ENCODE measurements at places on chromosomes 16 and 17.

DNA sequence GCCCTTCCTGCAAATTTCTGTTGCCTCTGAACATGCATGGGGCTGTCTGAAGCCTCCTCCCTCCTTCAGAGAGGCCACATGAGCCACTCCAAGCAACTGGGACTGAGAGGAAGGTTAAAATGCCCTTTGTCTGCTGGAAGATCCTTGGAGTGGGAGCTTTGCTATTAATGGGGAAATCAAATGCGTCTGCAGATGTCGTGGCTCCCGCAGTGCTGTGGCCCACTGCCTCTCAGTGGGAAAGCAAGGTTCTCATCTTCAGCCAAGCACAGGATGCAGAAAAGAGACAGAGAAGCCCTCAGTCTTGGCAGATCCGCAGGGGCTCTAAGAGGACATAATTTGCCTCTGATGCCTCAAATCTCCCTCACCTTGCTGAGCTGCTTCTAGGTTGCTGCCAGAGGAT, 34.8 kb downstream of the PEMT start:
- no peak for DNase-seq

- DNase-seq = no peak
Measured at GRCh38 chr16:86893506-86893905, 315.2 kb downstream of the FOXL1 start.

DNA sequence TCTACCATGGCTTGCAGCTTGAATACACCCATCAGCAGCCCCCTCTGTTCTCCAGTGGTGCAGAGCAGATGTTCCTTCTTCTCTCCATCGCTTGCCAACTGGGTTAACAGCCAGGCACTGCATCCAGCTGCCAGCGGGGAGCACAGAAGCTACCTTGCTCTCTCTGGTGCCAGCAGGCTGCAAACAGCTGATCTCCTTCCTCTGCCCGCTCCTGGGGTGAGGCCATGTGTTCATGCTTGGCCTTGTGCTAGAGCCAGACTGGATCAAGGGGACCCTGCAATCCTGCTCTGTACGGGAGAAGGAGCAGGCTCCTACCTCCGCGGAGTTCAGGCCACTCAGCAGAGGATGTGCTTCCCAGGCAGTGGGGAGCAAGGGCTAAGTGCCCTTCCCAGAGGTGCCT, 24.1 kb upstream of the ENGASE start:
- no peak for DNase-seq

DNA sequence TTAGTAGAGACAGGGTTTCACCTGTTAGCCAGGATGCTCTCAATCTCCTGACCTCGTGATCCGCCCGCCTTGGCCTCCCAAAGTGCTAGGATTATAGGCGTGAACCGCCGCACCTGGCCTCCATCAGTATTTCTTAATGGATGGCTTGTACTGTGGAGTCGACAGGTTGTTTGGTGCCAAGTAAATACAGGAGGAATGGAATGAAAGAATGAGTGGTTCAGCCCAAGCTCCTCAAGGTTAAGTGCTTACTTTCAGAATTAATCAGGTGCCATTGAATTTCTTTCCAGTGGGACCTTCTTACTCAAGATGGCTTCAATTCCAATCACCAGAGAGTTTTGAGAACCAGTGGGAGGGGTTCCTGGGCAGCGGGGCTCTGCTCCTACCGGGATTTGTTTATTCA, 25.0 kb downstream of the ALOX15 start:
- DNase-seq = no peak

GRCh38 chr17:42389135-42389417, 834 bp upstream of the STAT3 start:
- DNase-seq = no peak

DNA sequence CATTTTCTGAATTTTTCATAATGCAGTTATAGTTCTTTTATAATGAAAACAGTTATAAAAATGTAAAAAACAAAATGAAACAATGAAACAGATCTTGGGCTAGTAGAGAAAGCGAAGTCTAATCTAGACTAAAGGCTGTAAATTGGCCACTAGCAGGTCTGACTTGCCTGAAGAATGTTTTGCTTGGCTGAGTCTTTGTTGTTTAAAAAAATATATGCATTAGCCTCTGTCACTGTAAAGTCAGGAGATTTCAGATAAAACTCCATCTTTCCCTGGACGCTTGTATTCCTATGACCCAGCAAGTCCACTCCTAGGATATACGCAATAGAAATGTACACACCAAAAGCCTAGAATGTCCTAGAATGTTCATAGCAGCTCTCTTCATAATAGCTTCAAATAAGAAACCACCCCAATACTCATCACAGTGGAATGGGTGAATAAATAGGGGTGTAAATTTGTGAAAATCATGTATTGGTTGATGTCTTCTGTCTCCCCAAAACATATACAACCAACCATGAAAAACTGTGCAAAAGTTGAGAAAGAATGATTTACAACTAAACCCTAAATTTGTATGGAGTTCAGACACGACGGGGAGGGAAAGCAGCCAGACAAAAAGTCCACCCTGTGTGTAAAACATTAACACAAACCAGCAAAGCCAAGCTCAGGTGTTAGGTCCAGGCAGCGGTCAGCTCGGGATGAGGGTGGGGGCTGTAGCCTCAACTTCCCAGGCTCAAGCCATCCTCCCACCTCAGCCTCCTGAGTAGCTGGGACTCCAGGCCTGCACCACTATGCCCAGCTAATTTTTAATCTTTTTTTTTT, 37.7 kb upstream of the MEAK7 start:
- DNase-seq = peak; percentile 71

GRCh38 chr17:68390888-68391545, 66.3 kb downstream of the WIPI1 start:
- no peak for DNase-seq

- no peak for DNase-seq
Measured at GRCh38 chr17:859061-859823, 77.1 kb downstream of the MRM3 start.

DNA sequence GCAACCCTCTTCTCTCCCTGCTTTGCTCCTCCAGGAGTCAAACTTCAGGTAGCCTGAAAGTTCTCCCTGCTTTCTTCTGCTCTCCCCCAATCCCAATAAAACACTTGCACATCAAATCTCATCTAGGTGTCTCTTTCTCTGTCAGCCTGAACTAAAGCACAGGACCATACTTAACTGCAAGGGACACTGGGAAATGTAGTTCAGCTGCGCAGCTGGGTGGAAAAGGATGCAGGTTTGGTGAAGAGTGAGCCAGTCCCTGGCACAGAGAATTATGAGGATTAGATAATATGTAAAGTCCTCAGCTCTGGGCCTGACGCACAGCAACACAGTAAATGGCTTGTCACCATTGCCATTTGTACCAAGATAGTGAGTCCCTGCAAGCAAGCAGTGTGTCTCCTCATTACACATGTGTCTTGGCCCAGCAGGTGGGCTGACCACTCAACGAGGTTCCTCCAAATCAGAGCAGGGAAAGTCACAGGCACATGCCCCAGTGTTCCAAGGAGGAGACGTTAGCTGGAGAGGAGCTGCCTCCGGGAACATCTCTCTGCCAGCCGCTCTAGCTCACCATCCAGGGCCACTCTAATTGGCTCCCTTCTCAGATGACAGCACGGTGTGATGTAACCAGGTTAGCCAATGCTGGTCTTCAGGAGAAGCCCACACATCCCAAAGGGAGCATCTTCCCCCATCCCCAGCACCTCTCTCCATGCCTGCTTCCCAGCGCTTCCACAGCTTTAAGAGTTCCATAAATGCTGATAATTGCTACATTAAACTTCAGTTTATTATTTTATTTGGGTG, 29.7 kb upstream of the IRX3 start:
- no peak for DNase-seq

DNA sequence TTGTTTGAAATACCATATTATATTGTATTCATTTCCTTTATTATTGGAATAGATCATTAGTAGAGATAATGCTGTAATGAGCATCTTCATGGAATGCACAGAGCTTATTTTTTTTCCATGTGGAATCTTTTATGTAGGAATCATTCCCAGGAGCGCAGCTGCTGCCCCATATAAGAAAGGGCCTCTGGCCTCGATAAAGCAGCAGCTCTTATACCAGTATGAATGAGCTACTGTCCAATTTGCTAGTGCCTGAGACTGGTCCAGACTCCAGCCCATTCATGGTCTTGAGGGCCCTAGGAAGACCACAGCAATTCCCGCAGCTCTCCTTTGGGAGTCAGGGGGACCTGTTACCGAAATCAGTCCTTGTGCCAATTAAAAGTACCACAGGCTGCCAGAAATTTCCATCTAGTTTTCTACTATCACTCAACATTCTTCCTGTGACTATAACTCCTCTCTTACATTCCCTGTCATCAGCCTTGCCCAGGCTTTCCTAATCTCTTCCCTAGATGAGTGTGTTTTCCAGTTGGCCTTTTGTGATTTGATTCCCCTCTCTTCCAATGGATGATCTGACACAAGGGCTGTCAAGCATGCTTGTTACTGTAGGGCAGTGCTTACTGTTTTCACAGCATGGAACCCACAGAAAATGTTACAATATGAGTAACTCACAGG, 1.9 kb downstream of the ZNF843 start:
- no peak for DNase-seq

DNA sequence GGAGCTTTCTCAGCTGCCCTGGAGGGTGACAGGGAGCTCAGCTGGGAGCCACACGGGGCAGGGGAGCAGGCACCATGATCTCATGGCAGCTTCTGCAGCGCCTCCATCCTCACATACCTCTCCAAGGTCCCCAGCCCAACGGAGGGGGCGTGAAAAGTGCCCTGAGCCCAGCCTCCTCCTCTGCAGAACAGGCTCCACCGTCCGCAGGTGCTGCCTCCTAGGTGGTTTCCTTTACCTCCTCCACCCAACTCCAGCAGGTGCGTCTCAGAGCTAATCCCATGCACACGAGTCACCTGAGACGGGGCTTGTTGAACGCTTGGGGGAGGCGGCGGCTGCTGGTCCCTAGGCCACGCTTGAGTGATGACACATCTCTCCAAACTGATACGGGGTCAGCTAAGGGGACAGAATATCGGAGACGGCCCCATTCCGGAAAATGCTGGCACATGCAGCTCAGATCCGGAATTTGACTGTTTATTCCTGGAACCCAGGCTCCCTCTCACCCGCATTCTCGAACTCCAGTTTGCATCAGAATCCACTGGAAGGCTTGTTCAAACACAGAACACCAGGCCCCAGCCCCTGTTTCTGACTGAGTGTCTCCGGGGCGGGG, 387 bp upstream of the SLC38A8 start:
- no peak for DNase-seq

GRCh38 chr17:81091154-81091553, 56.2 kb downstream of the BAIAP2 start:
- no peak for DNase-seq

- DNase-seq = no peak
Measured at GRCh38 chr17:61492759-61493526, 40.7 kb downstream of the TBX4 start.

GRCh38 chr17:79646721-79647455, 36.0 kb upstream of the RBFOX3 start:
- no peak for DNase-seq

GRCh38 chr17:17057057-17057551, 14.8 kb downstream of the MPRIP start:
- no peak for DNase-seq

GRCh38 chr17:43888548-43888947, 18.8 kb downstream of the MPP2 start:
- DNase-seq = no peak

DNA sequence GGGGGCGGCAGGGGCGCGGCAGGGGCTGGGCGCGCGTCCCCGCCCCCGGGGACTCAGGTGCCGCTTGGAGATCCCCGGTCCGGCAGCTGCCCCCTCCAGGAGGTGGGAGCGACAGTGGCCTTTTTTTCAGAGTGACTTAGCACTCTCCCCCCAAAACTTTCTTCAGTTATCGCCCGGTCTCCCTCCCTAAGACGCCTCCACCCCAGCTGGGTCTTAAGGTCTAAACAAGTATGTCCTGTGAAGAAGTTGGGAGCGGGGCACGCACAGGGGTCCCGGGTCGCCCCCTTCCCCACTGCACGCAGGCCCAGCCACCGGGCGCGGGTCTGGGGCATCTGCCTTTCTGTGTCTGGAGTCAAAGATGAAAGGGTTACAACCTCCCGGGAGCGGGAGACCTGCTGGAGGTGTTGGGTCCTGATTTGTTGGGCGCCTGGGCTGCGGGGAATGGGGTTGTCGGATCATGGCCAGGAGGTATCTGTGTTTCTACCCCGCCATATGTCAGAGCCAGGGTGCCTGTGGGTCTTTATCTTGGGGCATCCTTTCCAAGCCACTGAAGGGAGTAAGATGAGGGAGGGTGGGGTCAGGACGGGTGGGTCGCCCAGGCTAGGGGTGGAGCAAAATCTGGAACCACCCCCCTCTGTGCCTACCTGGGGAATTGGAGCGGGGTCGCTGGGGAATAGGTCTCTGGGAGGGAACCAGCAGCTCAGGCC, 757 bp downstream of the FMNL1 start:
- DNase-seq = no peak

GRCh38 chr17:27351759-27352158, 57.8 kb downstream of the WSB1 start:
- DNase-seq = peak; percentile 48

GRCh38 chr17:1038459-1039122, 41.7 kb downstream of the TIMM22 start:
- DNase-seq = no peak

DNA sequence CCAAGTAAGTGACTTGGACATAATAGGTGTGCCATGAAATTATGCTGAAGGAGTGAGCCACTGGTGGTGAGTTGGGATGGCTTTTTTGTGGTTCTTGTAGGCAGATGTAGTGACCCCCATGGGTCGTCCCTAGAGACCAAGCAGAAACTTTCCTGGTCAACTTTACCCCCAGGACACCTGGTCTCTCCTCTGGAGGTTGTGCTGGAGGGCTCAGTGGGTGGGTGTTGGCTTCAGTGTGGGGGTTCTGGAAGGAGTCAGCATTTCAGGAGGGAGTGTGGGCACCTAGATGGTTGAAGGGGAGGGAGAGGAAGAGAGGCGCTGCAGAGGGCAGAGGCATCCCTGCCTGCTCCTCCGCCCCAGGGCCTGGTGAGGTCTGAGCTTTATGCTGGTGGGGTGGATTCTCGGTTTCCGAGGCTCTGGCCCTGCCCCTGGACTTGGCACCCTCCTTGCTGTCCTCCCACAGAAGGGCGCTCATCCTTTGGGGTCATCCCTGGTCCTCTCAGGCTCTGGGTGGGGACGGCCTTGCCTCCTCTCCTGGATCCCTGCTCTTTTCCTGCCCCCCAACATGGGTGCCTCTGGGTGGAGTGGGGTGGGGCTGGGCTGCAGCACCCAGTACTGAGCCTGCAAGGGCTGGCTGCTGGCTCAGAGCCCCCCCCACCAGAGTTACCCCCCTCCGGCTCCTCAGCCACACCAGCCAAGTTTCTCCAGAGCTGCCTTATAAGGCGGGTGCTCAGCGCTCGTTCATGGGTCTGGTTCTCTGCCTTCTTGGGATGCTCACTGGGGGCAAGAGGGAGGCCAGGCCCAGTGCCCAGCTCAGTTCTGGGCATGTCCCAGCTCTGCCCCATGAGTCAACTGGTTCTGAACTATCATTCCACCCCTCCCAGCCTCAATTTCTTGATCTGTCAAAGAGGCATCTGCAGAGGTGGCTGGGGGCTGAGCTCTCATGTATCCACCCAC, 266.8 kb downstream of the SEC14L1 start:
- no peak for DNase-seq

- DNase-seq = peak; percentile 21
Measured at GRCh38 chr16:84040823-84041820, 1.5 kb downstream of the SLC38A8 start.

All from astrocyte of the spinal cord (primary cell).